ENCODE measurements at places on chromosomes 1 and 21.

GRCh38 chr1:50368179-50369007 is 54.9 kb downstream of the DMRTA2 start:
- peak; percentile 24 for DNase-seq

DNA sequence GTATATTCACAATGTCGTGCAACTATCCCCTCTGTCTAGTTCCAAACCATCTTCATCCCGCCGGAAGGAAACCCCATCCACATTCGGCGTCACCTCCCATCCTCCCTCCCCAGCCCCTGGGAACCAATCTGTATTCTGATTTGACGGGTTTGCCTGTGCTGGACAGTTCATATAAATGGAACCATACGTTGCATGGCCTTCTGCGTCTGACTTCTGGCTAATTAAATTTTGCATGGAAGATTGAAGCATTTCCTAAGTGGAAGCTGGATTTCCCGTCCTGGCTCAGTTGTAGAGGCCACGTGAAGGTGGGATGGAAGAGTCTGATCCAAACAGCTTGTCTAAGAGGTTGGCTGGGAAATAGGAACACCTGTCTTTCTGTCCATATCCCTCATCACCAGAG is 14.6 kb downstream of the SPSB1 start:
- DNase-seq, result no peak

GRCh38 chr1:172815740-172816139 is 156.8 kb downstream of the FASLG start:
- no peak for DNase-seq

DNA sequence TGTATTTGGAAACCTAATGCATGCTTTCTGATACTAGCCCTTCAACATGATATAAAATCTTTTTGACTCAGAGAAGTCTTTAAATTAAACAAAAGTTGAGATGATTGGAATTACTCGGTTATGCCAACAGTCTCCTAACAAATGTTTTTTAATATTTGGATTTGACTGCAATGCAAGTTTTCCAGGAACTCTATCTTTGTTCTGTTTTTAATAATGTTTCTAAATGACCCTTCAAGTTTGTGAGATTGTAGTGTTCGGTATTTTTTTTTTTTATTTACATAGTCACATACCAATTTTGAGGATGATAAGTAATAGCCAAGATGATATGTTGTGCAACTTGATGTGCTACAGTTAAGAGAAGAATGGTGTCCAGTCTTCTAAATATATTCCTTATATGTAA is 258.0 kb downstream of the FMN2 start:
- no peak for DNase-seq

DNA sequence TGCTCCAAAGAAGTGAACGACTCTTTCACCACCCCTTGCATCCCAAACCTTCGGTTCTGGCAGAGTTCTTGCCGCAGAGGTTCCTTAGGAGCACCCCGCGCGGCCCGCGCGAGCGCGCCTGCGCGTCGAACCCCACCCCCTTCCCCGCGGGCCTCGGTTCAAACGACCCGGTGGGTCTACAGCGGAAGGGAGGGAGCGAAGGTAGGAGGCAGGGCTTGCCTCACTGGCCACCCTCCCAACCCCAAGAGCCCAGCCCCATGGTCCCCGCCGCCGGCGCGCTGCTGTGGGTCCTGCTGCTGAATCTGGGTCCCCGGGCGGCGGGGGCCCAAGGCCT is at the start of gene C1orf56:
TSS of gene C1orf56 (plus strand) at position 161 of the 334 bp plus-strand sequence. CDS start at position 258, 97 bp downstream.
- peak; percentile 75 for DNase-seq

- DNase-seq, result no peak
Observed at GRCh38 chr1:219067350-219067712, 106.3 kb upstream of the LYPLAL1 start.

- DNase-seq, result no peak
Observed at GRCh38 chr1:199041173-199041914, 402.5 kb downstream of the PTPRC start.

GRCh38 chr1:225114354-225114990 is 185.0 kb downstream of the DNAH14 start:
- DNase-seq, result no peak

DNA sequence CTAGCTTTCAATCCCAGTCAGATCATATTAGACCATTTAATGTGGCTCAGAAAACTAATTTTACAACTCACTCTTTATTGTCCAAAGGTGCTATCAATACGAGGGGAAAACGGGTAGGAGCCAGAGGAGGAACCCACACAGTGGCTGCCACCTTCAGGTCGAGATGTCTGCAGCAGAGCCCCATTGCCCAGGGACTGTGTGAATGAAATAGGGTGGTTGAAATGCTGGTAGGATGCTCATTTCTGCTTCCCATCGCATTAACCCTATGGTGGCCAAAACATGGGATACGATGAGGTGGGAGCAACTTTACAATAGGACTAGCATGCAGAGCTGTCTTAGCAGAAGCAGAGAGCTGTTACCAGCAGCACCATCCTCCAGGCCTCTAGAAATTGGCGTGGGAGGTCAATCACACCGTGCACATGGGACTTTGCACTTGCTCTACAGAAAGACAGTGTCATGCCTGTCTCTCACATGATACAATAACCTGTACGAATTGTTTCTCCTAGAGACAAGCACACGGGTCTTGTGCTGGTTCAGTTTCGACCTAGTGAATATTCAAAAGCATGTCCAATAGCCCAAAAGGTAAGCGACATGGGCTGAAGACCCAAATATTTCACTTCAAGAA is 69.5 kb upstream of the DESI2 start:
- DNase-seq, result no peak

DNA sequence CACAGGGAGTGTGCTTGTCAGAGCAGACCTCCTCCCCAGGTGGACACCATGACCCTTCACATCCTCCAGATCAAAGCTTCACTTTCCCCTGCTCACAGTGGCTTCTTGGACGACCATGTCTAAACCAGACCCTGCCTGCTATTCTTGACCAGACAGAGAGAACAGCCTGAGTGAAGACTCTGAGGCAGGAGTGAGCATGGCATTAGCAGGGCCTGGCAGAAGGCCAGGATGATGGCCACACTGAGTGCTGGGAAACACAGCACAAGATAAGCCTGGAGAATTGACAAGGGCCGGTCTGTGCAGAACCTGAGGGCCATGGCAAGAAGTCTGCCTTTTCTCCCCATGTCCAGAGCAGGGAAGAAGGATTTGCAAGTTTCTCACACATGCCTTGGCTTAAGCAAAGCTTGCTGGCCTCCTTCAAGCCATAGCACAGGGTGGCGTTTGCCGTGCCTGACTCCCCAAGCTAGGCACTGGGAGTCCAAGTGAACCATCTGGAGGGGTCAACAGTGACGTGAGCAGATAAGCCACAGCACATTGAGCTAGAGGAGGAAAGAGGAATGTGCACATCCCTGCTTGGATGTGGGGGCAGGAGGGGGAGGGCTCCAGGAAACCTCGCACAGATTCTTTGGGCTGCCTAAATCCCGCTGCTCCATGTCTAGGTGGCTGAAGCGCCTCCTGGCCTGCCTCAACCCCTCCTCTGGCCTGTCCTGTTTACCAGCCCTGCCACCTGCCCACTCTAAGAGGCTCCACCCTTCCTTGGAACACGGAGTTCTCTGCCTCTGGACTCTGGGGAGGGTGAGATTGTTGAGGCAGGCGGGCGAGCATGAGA is 87.1 kb downstream of the CD58 start:
- DNase-seq, result no peak

- DNase-seq, result no peak
Observed at GRCh38 chr1:153058154-153058553, 842 bp upstream of the SPRR2A start.

GRCh38 chr1:216535059-216535458 is 111.8 kb upstream of the USH2A start:
- no peak for DNase-seq

Measured in EL (cell line).